ENCODE measurements at places on chromosomes 4 and X.

- DNase-seq: no peak
- no peak overlapping the region for H3K4me3 ChIP-seq
- H3K27ac ChIP-seq: no peak overlapping the region
- H3K4me1 ChIP-seq: no peaks in the 10 kb centered on the region
Observed at GRCh38 chr4:22031423-22031822, 82.9 kb upstream of the KCNIP4 start.

DNA sequence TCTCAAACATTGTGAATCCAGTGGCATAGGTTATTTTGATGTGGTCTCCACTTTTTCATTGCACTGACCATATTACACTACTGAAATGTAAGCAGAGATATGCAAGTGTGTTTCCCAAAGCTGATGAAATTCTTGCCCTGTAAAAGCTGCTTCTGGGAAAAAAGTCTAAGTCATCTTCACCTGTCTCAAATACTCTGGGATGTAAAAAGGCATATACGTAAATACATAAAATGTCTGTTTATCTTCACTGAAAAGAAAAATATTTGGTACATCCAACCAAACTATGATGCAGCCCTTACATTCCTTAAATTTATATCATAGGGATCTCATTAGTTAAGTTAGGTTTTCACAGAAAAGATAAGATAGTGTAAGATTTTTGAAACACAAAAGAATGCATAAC lies 7.9 kb downstream of the KDR start:
- no peak for DNase-seq
- peaks cover 14% of the 10 kb centered on the region for H3K36me3 ChIP-seq
- H3K4me1 ChIP-seq: no peaks in the 10 kb centered on the region
- H3K4me3 ChIP-seq: no peak overlapping the region

GRCh38 chr4:95857761-95858160 lies 17.9 kb downstream of the PDHA2 start:
- no peak overlapping the region for H3K27ac ChIP-seq
- H3K4me3 ChIP-seq: no peak overlapping the region
- no peaks in the 10 kb centered on the region for H3K27me3 ChIP-seq
- H3K4me1 ChIP-seq: no peaks in the 10 kb centered on the region
- no peak for DNase-seq

GRCh38 chr4:121734571-121734970 lies 30.4 kb downstream of the SMIM43 start:
- no peaks in the 10 kb centered on the region for H3K27me3 ChIP-seq
- H3K4me1 ChIP-seq: peaks cover 7% of the 10 kb centered on the region
- H3K4me3 ChIP-seq: no peak overlapping the region
- no peak for DNase-seq
- no peak overlapping the region for H3K27ac ChIP-seq

GRCh38 chr4:52235552-52236201 lies 184.6 kb downstream of the SPATA18 start:
- H3K4me3 ChIP-seq: no peak overlapping the region
- no peaks in the 10 kb centered on the region for H3K4me1 ChIP-seq
- no peaks in the 10 kb centered on the region for H3K27me3 ChIP-seq
- no peak overlapping the region for H3K27ac ChIP-seq

- no peak for DNase-seq
- no peak overlapping the region for H3K27ac ChIP-seq
- no peak overlapping the region for H3K4me3 ChIP-seq
- H3K27me3 ChIP-seq: no peaks in the 10 kb centered on the region
- H3K4me1 ChIP-seq: no peaks in the 10 kb centered on the region
Observed at GRCh38 chr4:76582074-76582816, 147.2 kb downstream of the SHROOM3 start.

GRCh38 chr4:85717351-85717750 lies 242.4 kb downstream of the ARHGAP24 start:
- no peaks in the 10 kb centered on the region for H3K36me3 ChIP-seq
- no peak overlapping the region for H3K27ac ChIP-seq
- no peak overlapping the region for H3K4me3 ChIP-seq
- no peaks in the 10 kb centered on the region for H3K4me1 ChIP-seq

GRCh38 chr4:186946682-186947294 lies 223.1 kb upstream of the FAT1 start:
- H3K4me3 ChIP-seq: no peak overlapping the region
- H3K27me3 ChIP-seq: no peaks in the 10 kb centered on the region
- DNase-seq: no peak
- no peaks in the 10 kb centered on the region for H3K36me3 ChIP-seq
- no peak overlapping the region for H3K27ac ChIP-seq

- H3K27me3 ChIP-seq: no peaks in the 10 kb centered on the region
- DNase-seq: no peak
- no peak overlapping the region for H3K4me3 ChIP-seq
- no peaks in the 10 kb centered on the region for H3K36me3 ChIP-seq
- no peak overlapping the region for H3K27ac ChIP-seq
Observed at GRCh38 chrX:68146054-68146453, 287.2 kb downstream of the OPHN1 start.
